Kidney epithelial cell (primary cell): ENCODE measurements at places on chromosomes 2 and 18.
A peak's percentile ranks its signal among the peaks of the same experiment; 100 is the strongest.

- no peak for DNase-seq
Measured at GRCh38 chr2:42127425-42128424, 41.4 kb upstream of the EML4 start.

DNA sequence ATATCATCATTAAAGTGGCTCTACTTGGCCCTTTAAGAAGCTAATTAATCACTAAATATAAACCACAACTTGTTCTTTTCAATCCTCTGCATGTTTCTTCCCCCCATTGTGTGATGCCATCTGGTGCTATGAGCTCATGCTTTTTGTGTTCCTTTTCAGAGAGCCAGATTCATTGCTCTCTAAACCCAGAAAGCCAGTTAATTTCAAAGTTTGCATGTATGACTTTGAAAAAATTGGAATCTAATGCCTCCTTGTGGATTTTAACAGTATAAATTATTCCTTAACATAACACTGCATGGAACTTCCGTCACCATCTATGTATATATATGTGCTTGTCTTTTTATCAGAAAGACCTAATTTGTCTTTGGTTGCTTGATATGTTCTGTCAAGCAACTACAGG lies 31.1 kb downstream of the TMEM178A start:
- peak; percentile 47 for DNase-seq

DNA sequence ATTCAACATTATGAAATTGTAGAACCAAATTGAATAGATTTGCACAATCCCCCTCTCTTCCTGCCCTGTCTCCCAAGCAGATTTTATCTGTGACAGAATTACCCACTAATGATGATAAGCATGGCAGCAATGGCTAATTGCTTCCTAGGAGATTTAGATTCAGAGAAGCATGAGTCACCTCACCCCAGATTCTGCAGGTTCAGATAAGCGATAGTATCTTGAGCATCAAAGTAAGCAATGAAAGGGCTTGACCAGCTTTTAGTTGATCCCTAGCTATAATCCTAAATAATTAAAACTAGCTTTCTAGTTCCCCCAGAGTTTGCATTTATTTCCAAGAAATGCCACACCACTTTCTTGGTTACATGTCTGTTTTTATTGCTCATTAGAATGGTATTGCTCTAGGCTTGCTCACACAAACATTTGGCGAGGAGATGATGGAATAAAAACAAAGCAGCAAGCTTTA lies 204.3 kb downstream of the GULP1 start:
- no peak for DNase-seq

GRCh38 chr2:5706717-5707455 lies 14.7 kb downstream of the SOX11 start:
- no peak for DNase-seq

DNA sequence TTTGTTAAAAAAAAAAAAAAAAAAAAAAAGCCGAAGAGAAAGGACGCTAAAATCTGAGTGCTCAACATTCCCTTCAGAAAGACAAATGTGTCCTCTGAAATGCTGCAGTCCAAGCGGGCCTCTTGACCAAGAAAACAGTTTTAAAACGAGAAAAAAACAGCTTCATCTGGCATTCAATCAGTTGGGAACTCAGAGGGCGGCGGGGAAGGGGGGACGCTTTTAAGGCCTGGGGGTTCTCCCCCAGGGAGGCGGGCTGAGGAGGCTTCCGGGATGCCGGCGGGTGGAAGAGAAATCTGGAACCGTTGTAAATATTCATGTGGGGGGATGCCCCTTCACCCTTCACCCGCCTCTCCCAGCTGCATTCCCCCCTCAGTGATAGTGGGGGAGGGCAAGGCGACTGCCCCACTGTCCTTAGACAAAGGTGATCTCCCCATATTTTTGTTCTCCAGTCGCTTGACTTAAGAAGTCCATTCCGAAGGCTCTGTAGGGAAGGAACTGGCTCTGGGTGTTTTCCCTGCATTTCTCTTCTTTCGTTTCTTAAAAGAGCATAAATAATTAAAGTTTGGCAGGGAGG lies 3.3 kb upstream of the HOXD11 start:
- no peak for DNase-seq
